Anterior cingulate cortex (tissue), 58 donors: ENCODE measurements at places on chromosomes 4 and X.
A peak's percentile ranks its signal among the peaks of the same experiment; 100 is the strongest.

GRCh38 chrX:132488180-132488705 is 595 bp downstream of the MBNL3 start:
- DNase-seq = no peak

DNA sequence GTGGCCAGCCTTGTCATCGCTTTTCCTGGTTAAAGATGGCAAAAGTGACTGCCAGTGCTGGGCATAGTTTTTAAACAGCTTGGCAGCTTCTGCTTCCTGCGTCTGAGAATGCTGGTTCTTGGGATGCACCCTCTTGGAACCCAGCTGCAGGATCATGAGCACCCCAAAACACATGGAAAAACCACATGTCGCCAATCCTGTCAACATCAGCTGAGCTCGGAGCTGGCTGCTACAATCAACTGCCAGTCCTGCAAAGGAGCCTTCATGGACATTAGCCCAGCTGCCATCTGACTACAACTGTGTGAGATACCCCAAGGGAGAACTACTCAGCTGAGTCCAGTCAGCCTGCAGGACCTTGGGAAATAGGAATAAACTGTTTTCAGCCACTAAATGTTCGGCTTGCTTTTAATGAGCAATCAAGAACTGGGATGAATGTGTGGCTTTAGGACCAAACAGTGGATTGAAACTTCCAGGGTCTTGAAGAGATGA is 31.0 kb downstream of the OSTC start:
- no peak for DNase-seq

GRCh38 chr4:20483416-20483815 is 216.8 kb upstream of the PACRGL start:
- DNase-seq = no peak

GRCh38 chr4:166482758-166483157 is 609.7 kb downstream of the TLL1 start:
- DNase-seq = no peak

- DNase-seq = no peak
Measured at GRCh38 chr4:24887881-24888430, 24.9 kb downstream of the CCDC149 start.

- DNase-seq = no peak
Measured at GRCh38 chrX:53685711-53686110, 808 bp downstream of the HUWE1 start.

DNA sequence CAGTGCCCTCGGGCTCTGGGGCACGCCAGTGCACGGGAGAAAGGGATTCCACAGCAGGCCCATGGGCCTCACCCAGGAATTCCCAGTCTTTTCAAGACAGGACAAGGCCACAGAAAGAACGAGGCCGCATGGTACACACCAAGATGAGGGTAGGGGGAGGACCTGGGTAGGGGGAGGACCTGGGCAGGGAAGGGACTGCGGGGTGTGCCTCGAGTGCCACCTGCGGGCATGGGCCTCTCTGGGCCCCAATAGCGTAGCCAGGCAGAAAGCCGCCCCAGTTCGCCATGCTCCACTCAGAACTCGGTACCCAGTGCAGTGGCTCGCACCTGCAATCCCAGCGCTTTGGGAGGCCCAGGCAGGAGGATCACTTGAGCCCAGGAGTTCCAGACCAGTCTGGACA is 14.0 kb upstream of the DUSP9 start:
- DNase-seq = no peak

DNA sequence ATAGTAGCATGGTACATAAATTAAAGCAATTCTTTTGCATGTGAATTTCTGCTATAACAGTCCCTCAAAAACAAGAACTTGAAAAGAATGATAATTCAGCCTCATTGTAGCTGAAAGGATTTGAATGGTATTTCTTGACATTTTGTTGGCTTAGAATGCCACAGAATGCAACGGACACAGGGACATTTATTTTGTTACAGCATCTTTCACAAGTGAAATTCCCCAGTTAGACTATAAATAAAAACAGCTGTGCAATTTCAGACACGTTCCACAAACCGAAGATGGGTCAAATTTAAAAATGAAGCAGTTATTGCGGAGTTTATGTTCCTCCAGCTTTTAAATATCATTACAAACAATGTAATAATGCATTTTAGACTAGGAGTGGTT is 82.8 kb upstream of the AMELX start:
- no peak for DNase-seq

DNA sequence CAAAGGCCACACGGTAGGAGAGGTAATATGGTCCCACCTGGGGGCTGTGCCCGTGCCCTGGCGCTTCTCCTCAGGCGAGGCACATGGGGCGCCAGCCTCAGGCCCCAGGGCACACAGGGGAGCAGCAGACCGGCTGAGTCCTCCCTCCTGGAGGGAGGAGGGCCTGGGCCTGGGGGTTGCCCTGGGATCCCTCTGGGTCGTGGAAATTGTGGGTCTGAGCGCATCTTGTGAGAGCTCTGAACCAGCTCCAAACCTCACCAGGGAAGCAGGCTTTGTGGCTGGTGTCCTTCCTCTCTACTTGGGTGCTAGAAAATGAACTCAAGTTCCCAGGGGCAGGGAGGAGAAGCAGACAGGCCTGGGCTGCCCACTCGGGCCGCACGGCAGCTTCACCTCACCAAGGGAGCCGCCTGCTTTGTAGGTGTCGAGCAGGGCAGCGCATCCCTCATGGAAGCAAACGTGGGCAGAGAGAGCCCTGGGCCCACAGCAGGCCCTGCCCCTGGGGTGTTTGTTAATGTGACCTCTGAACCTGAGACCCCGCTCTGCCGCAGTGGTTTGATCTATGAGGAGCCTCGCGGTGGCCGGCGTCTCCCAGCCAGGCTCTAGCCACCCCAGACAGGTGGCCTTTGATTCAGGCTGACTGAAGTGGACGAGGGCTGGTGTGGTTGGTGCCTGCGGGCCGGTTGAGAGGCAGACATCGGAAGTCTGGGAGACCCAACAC is 10.8 kb downstream of the HTRA3 start:
- DNase-seq = no peak

DNA sequence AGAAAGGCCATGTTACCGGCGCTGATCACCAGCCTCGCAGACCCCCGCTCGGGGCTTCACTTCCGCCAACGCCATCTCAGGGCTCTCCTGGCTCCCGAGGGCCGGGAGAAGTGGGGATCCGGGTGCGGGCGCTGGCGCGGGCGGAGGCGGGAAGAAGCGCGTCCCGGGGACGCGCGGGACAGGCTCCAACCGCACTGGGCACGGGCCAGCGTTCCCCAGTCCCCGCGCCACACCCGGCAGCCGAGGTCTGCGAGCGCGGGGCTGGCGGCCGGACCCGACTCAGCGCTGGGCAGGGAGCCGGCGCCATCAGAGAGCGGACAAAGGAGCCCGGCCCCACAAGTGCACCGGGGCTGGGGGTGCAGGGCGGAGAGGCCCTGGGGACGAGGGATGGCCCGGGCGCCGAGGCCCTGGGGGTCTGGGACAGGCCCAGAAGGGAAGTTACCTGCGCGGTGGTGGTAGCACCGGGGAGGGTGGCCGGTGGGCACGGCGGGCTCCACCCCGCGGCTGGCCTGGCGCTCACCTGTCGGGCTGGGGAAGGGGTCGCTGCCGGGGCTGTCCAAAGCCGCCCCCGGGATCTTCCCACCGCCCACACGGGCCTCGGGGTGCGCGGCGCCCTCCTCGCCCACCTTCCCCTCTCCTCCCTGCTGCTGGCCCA is 449 bp downstream of the CTPS2 start:
- DNase-seq = peak; percentile 7

DNA sequence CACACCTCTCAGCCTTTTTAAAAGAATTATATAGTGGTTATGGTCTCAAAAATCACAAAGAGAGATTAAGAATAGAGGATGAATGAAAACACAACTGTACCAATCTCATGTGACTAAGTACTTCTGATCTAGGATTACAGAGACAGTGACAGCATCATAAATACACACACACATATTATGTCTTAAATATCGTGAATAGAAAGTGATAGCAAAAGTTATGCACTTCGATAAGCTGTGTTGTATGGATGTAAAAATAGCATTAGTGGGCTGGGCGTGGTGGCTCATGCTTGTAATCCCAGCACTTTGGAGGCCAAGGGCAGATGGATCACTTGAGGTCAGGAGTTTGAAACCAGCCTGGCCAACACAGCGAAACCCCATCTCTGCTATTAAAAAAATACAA is 25.0 kb downstream of the GYPA start:
- DNase-seq = no peak

GRCh38 chrX:149504226-149504914 is 736 bp downstream of the IDS start:
- DNase-seq = no peak

- DNase-seq = no peak
Measured at GRCh38 chr4:25313201-25313895, 774 bp downstream of the ZCCHC4 start.

GRCh38 chr4:33334416-33334815 is 2614.2 kb downstream of the PCDH7 start:
- no peak for DNase-seq

- DNase-seq = peak; percentile 68
Measured at GRCh38 chr4:169009286-169010124, 550 bp downstream of the CBR4 start.

- no peak for DNase-seq
Measured at GRCh38 chr4:110967936-110968335, 345.1 kb upstream of the PITX2 start.

DNA sequence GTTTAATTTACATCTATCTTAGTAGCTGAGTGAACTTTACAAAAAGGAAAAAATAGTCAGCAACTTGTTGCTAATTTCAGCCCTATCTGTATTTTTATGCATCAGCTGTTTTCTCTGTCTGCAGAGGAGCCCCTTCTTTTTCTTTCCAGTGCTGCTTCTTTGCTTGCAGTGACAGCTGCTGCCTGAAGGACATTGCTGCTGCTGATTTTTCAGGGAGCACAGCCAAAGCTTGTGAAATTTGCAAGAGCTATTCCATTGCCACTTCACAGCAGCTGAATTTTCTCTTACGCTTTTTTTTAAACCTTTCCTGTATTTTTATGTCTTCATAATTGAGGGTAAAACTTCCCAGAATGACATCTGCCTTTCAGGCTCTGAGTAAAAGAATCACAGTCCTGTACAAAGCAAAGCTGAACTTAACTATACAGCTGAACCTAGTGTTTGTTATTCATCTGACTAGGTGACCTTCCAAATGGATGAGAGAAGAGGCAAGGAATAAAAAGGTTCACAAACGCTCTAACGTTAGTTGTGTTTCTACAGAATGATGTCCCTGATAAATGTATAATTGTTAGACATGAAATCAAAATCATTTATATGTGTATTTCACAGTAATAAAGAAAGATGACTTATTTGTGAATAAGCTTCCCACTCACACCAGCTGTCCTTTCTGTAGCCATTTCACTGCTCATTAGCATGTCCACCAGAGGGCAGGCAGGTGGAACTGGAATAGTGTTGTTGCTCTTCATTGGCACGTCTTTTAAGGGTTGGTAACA is 541.4 kb downstream of the ADGRL3 start:
- no peak for DNase-seq

DNA sequence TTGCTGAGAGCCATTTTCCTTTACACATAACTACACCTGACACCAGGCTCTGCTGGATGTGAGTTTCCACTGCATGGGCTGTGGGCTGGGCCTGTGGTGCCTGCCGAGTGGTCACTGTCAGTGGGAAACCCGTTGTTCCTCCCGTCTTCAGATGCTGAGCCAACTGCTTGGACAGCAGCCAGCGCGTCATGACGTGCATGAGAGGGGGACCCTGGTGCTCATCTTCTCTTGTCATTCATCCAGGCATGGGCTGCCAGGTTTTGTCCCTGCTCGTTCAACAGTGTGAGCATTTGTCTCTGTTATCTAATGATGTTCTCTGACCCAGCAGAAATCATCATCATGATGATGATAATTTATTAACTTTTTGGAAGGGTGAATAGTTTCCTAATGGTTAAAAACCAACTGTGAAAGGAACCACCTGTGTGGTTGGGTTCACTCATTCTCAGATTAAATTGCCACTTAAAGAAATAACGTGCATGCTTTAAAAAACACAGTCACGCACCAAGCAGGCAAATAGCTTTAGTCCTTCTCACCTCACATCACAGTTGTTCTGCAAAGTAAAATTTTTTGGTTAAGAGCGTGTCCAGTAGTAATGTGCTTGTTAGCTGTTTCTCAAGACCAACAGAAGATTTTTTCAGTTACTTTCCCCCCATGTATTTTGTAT is 19.9 kb upstream of the CLDN34 start:
- no peak for DNase-seq

DNA sequence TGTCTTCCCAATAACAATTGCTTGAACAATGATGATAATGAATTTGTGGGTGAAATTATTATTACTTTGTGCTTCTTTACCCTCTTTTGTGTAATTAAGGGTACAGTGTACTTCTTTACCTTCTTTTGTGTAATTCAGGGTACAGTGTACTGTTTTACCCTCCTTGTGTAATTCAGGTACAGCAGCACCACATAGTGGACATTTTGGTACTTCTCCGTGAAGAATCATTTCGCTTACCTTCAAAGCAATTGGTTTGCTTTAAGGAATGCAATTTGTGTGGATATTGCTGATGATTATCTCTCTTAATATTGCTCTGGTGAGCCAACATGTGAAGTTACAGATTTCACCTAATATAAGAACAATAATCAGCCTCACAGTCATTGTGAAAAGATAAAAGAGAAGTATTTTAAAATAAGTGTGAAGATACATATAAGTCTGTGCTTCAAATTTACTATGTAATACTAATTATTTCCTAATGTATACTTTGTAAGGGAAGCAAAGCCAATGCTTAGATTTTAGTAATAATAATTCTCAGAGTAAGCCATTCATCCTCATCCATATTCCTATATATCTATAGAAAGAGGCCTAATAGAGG is 27.2 kb upstream of the SEC24B start:
- DNase-seq = no peak

GRCh38 chr4:179248821-179249220 is 1806.6 kb upstream of the AGA start:
- no peak for DNase-seq

GRCh38 chr4:23874536-23874901 is 15.3 kb downstream of the PPARGC1A start:
- DNase-seq = no peak

DNA sequence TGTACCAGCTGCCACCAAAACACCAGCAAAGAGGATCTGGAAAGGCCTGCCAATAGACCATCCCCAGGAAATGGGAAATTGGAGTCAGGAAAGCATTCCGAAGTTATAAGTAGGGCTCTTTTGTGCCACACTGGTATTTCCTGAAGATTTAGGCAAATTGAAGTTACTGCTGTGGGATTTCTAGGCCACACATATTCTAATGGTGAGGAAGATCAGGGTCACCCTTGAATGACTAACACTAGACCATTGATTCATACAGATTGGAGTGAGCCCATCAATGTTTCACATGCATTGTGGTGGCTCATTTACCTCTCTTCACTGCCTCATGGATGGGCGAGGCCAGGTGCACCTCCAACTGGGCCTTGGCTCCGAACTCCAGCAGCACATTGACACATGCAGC is 22.6 kb downstream of the ASB11 start:
- DNase-seq = no peak

- DNase-seq = no peak
Measured at GRCh38 chr4:87092389-87093141, 127.9 kb downstream of the KLHL8 start.

DNA sequence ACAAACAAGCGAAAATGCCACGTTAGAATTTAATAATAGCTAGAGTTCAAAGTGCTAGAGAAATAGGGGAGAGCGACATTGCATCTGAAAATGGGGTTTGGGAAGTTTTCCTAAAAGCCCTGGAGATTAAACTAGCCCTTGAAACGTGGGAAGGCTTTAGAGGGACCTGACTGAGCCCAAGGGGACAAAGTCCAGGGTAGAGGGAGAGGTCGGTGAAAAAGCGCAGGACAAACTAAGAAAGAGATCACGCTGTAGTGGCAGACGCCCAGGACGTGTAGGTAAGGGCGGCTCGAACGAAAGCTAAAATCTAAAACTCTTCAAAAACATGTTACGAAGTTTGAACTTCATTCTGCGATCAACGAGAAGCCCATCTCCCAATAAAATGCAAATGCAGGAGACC is 1.1 kb upstream of the ATP11C start:
- no peak for DNase-seq

GRCh38 chrX:112694811-112695210 is 15.1 kb upstream of the LHFPL1 start:
- DNase-seq = no peak
